Fibroblast of mammary gland (primary cell): ENCODE measurements at places on chromosomes 12 and 14.
A peak's percentile ranks its signal among the peaks of the same experiment; 100 is the strongest.

DNA sequence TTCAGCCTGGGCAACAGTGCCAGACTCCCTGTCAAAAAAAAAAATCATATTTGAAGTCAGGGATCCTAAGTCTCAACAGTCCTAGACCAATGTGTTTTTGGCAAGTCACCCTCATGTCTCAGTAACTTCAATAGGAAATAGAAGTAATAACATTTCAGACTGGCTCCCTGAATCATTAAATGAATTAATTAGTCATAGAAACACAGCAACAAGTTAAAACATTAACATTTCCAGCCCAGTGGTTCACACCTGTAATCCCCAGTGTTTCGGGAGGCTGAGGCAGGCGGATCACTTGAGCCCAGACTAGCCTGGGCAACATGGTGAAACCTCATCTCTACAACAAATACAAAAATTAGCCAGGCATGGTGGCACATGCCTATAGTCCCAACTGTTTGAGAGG is 125.2 kb downstream of the GTF2A1 start:
- DNase-seq, result no peak

- no peak for DNase-seq
Observed at GRCh38 chr12:22573181-22573580, 28.8 kb upstream of the C2CD5 start.

GRCh38 chr12:18703321-18703720 is 34.5 kb downstream of the PLCZ1 start:
- DNase-seq, result peak; percentile 18

- no peak for DNase-seq
Observed at GRCh38 chr12:112307317-112308011, 74.8 kb downstream of the HECTD4 start.

DNA sequence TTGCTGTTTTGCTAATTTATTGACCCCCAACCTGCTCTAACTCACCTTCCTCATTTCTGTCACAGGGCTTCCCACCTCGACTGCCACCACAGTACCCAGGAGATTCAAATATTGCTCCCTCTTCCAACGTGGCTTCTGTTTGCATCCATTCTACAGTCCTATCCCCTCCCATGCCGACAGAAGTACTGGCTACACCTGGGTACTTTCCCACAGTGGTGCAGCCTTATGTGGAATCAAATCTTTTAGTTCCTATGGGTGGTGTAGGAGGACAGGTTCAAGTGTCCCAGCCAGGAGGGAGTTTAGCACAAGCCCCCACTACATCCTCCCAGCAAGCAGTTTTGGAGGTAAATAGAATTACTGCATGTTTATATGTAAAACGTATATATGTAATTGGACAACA is 68.8 kb downstream of the RAD52 start:
- no peak for DNase-seq

DNA sequence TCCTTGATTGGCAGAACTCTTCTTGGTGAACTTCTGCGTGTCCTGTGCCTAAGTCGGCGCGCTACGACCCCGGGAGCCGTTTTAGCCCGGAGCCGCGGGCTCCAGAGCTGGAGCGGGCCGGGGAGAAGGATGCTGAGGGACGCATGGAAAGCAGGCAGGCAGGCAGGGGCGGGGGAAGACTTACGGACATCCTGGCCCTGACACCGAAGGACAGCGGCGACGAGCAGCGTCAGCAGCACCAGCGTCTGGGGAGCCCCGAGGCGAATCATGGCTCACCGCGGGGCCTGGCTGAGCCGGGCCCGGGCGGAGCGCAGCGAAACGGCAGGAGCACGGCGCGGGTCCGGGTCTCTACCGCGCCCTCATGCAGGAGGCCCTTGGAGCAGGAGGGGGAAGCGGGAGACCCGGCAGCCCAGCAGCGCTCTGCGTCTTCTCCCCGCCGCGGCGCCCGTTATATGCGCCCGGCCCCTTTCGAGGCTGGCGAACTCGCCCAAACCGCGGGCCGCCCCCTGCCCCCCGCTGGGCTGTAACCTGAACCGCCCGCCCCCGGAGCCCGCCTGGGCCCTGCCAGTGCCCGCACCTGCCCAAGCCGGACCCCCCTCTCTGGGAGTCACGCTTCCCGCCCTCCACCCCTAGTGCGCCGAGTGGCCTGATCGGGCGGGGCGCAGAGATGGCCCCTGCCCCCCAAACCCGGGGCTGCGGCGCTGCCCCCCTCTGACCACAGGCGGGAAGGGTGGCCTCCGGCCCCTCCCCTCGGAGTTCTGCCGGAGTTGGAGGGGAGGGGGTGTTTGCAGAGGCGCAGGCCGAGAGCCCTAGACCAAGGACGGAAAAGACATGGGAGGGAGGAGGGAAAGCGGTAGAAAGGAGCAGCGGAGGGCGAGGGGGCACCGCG is at the start of gene COL2A1:
Gene COL2A1 (minus strand): TSS at position 424 of the 889 bp plus-strand sequence. CDS start 155 bp downstream, at position 269.
- DNase-seq, result no peak

DNA sequence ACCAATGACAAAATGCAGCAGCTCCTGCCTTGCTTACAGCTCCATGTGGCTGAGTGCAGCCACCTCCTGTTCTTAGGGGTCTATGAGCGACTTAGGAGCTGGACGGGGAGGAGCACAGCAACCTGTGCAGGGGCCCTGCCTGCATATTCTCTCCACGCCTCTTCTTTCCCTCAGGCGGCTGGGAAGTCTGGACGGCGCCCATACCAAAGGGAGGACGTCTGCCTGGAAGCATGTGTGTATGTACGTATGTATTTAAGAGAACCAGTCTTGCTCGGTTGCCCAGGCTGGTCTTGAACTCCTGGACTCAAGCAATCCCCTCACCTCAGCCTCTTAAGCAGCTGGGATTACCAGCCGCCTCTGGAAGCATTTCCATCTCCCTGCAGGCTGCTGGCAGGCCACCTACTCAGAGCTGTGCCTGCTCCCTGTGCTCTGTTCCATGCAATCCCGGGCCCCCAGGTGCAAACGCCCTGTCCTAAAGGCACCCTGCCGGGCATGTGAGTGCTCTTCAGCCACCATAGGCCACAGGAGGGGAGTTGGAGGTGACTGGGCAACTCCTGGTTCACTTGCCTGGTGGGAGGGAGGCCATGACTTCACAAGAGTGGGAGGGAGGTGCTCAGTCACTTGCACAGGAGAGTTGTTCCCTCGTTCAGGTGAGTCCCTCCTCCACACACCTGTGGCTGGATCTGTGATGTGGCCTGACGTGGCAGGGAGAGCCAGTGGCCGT is 44.3 kb downstream of the KCNA5 start:
- DNase-seq, result no peak

GRCh38 chr14:64727551-64728071 is 23.4 kb downstream of the PLEKHG3 start:
- DNase-seq, result no peak

- DNase-seq, result no peak
Observed at GRCh38 chr12:119158402-119158801, 20.3 kb upstream of the HSPB8 start.

DNA sequence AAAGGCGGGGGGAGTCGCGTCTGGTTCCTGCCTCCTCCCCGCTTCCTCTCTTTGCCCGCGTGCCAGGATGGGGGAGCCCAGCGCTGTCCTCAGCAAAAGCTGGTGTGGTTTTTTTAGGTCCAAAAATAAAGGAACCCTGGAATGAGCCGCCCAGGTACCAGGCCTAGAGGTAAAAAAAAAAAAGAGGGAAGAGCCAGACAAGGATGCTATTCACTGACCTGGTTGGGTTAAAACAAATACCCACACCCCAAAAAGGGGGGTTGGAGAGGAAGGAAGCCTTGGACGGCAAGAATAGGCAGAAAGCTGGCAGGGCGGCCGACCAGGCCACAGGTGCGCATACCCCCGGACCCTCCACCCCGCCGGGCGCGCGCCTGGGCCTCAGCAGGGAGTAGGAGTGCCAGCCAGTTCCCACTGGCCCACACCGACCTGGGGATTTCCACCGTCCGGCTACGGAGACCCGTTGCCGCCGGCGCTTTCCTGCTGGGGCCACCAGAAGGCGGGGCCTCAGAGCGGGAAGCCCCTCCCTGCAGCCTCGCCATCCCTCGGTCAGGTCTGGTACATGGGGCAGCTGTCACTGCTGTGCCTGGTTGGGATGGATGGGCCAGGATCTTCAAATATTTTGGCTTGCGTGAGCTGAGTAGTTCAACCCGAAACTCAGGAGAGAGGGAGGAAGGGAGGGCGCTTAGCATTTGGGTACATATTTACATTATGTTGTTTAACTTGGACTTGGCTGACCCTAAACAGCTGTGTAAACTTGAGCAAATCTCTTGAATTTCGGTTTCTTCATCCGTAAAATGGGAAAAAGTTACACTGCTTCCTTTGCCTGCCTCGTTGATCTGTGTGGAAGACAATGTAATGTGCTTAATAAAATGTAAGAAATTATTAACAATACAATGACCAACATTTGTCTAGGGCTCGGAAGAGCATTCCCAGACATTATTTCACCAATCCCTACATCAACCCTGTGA is 5.4 kb upstream of the IRF2BPL start:
- peak; percentile 70 for DNase-seq

DNA sequence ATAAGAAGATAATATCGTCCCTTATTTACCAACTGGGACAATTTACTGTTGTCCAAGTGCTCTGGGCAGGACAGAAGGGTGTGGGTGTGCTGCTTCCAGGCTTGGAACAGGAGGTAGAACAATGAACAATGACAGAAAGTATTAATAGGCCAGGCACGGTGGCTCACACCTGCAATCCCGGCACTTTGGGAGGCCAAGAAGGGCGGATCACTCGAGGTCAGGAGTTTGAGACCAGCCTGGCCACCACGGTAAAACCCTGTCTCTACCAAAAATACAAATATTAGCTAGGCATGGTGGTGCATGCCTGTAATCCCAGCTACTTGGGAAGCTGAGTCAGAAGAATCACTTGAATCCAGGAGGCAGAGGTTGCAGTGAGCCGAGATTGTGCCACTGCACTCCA is 2.5 kb downstream of the IFI27 start:
- DNase-seq, result no peak

GRCh38 chr14:70139384-70139783 is 49.4 kb downstream of the SLC8A3 start:
- DNase-seq, result no peak

DNA sequence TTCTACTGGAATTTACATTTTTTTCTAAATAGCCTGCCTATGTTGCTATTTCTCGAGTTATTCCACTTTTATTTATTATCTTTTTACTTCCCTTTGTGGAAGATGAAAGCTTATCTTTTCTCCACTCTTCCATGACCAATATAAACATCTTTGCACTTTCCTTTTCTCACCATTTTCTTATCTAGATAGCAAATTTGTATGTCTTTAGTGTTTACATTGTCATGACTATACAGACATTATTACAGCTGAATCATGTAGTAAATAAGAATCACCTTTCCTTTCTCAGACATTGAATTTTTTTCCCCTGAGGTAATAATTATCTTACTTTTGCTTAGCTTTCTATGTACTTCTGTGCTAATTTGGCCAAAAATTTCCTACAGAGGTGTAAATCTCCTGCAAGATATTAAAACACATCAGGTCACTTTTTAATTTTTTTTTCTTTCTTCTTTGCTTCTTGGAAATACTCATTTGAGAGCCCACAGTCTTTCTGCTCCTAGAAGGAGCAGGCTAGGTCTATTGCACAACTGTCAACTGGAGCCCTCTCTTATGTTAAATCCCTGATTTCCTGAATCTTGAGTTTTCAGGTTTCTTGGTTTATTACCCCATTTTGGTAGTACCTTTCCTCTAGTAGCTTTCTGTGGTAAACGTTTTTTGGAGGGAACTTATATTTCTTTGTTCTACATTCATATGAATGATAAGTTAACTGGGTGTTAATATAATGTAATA is 109.0 kb upstream of the ATP2B1 start:
- no peak for DNase-seq

DNA sequence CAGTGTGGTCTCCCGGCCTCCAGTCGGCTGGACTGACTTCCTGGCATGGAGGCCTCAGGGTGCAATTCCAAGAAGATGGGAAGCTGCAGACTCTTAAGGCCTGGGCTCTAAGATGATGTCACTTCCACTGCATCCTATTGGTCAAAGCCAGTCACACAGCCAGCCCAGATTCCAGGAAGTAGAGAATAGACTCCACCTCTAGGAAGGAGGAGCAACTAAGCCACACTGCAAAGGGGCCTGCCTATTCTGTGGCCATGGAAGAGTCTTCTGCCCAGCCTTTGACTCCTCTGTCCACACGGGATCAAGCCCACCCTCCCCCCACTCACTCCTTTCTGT is 103.9 kb upstream of the RFLNA start:
- peak; percentile 18 for DNase-seq

DNA sequence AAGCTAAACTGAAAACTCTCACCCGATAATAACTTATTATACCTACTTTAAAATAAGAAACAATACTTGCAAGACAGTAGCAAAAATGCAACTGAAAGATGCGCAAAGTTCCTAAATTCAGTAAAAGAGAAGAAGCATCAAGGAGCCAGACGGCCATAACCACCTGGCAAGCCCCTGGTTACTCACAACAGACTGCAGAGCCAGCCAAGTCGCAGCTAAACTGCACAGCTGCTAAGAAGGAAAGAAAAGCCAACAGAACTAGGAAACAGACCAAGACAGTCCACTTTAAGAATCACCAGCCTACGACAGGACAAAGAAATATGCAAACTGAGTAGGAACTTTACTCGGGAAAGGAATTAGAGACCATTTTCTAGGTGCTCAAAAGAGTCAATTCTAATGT is 127.9 kb downstream of the TMTC1 start:
- peak; percentile 38 for DNase-seq

GRCh38 chr12:77494296-77494695 is 336.4 kb upstream of the NAV3 start:
- peak; percentile 1 for DNase-seq

- no peak for DNase-seq
Observed at GRCh38 chr14:65804439-65805112, 392.0 kb downstream of the FUT8 start.

DNA sequence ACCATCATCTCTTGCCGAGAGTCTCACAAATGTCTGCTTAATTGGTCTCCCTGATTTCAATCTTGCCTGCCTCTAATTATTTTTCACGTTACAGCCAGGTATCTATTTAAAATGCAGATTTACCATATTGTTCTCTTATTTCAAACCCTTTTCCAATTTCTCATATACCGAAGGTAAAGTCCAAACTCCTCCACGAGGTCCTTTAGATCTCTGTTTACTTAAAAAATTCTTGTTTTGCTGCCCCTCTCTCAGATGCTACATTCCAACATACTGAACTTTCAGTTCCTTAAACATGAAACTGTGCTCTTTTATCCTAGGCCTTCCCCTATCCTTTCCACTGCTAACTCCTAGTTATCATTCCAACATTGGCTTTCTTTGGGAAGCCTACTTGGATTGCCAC is 363.9 kb downstream of the CEP128 start:
- DNase-seq, result no peak

DNA sequence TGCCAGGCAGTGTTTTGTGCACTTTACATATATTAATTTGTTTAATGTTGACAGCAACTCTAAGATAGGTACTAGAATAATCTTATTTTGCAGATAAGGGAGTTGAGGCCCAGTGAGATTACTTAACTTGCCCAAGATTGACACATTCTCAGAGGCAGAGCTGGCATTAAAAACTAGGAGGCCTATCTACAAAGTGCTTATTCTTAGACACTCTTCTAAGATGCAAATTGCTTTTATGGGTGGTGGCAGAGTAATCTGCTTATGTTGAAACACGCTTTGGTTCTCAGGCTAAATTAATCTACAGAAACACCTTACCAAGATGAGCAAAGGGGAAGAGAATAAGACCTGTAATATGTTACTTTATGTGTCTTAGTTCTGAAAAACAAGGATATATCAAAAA is 7.2 kb downstream of the MGP start:
- no peak for DNase-seq
